ENCODE measurements at places on chromosomes 3 and 15. TPM values are rescaled to one million over a fixed set of nuclear protein-coding genes. Genes with fewer than 3 reads are reported as not detected.

GRCh38 chr15:83846847-83847246, 192.9 kb downstream of the ADAMTSL3 start:
- H3K4me1 ChIP-seq = peaks cover 3% of the 10 kb centered on the region
- no peaks in the 10 kb centered on the region for H3K27me3 ChIP-seq
- H3K27ac ChIP-seq = no peak overlapping the region
- no peaks in the 10 kb centered on the region for H3K36me3 ChIP-seq
- no peak for DNase-seq
- no peak overlapping the region for H3K4me3 ChIP-seq

DNA sequence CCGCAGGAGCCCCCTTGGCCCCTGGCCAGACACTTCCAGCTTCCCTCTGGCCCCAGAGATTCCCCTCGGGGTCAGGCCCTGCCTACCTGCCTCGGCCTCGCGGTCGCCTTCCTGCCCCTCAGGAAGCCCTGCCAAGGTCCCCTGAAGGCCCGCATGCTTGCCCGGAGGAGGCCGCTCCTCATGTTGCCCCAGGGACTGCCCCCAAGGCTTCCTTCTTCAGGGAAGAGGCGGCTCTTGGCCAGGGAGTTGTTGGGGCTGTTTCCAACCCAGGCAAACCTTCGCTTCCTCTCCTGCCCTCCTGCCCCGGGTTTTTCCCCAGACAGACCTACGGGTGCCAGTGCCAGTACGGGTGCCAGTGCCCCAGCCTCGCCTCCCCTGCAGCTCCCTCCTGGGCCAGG, 13.5 kb upstream of the MUC4 start:
- H3K4me3 ChIP-seq = no peak overlapping the region
- no peak overlapping the region for H3K27ac ChIP-seq
- no peak for DNase-seq
- H3K36me3 ChIP-seq = no peaks in the 10 kb centered on the region
- no peaks in the 10 kb centered on the region for H3K27me3 ChIP-seq
- no peaks in the 10 kb centered on the region for H3K4me1 ChIP-seq

GRCh38 chr15:25600751-25601150, 161.9 kb upstream of the UBE3A start:
- H3K27ac ChIP-seq = no peak overlapping the region
- no peak overlapping the region for H3K4me3 ChIP-seq
- H3K27me3 ChIP-seq = no peaks in the 10 kb centered on the region
- DNase-seq = no peak
- H3K4me1 ChIP-seq = no peaks in the 10 kb centered on the region
- no peaks in the 10 kb centered on the region for H3K36me3 ChIP-seq

GRCh38 chr15:63991706-63992105, 54.6 kb downstream of the DAPK2 start:
- no peaks in the 10 kb centered on the region for H3K36me3 ChIP-seq
- H3K4me1 ChIP-seq = peaks cover 43% of the 10 kb centered on the region
- no peaks in the 10 kb centered on the region for H3K27me3 ChIP-seq
- no peak overlapping the region for H3K4me3 ChIP-seq
- H3K27ac ChIP-seq = peak overlapping the region; percentile 60
- DNase-seq = no peak

DNA sequence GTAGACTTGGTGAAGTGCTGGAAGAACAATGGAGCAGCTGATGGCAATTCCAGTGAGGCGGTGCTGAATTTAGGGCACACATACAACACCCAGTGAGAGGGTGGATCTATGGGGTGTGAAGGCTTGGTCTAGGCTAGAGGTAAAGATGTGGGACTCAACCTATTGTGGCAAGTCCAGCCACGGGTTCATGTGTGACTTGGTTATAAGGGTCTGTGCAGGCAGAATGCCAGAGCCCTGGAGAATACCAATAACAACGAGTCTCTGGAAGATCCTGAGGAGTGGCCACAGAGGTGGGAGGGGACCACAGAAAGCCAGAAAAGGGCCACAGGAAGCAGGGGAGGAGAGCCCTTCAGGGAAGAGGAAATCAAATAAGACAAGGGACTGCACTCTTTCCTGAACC, 55.0 kb downstream of the VGLL4 start:
- H3K4me3 ChIP-seq = no peak overlapping the region
- H3K36me3 ChIP-seq = peaks cover 10% of the 10 kb centered on the region
- H3K27me3 ChIP-seq = no peaks in the 10 kb centered on the region
- no peak for DNase-seq

GRCh38 chr3:101995371-101996046, 146.2 kb downstream of the NFKBIZ start:
- H3K27ac ChIP-seq = no peak overlapping the region
- no peaks in the 10 kb centered on the region for H3K27me3 ChIP-seq
- H3K4me1 ChIP-seq = no peaks in the 10 kb centered on the region
- H3K4me3 ChIP-seq = no peak overlapping the region
- no peak for DNase-seq

DNA sequence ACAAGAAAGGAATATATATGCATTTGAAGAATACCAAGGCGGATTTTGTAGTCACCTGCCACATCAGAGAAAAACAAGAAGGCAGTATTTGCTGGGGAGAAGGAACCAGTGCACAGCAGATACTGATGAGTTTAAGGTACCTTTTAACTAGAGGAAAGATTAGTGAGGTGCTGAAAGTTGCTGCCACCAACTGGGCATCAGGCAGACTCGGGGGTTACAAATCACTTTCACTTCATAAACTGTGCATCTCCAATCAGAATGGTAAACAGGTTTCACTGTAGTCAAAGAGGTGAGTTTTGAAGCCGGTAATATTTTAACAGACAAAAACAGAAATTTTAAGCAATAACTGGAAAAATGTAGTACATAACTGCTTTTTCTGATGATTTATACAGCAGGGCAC, 4.1 kb downstream of the FBN1 start:
- H3K27me3 ChIP-seq = peaks cover 12% of the 10 kb centered on the region
- no peak overlapping the region for H3K27ac ChIP-seq
- H3K36me3 ChIP-seq = no peaks in the 10 kb centered on the region
- H3K4me3 ChIP-seq = no peak overlapping the region

DNA sequence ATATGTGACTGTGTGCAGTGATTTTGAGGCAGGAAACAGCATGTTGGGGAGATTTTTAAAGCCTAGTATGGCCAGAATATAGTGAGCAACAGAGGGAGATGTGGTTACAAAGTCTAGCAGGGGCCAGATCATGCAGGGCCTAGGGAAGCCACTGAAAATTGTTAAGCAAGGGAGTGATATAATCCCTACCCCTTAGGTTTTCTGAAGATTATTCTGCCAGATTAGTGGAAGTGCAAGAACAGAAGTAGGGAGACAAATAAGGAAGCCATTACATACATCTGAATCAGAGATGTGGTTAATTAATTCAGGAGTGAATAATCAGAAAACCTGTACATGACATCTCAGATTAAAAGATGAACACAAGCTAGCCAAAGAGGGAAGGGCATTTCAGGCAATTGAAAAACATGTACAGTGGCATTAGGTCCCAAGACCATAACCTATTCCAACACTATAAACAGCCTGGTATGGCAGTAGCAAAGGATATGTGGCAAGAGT, 54.8 kb downstream of the MSL2 start:
- no peak for DNase-seq
- H3K36me3 ChIP-seq = no peaks in the 10 kb centered on the region
- no peaks in the 10 kb centered on the region for H3K27me3 ChIP-seq
- H3K27ac ChIP-seq = no peak overlapping the region
- no peak overlapping the region for H3K4me3 ChIP-seq

GRCh38 chr3:54999159-54999558, 71.3 kb upstream of the LRTM1 start:
- no peaks in the 10 kb centered on the region for H3K27me3 ChIP-seq
- no peak for DNase-seq
- H3K4me3 ChIP-seq = no peak overlapping the region

Gene FAM219B
- 69.3 TPM for total RNA-seq

Gene ASB14
- total RNA-seq = not detected

Gene MB21D2
- total RNA-seq = 2.0 TPM

Gene CFAP100
- total RNA-seq = not detected

Gene WNT7A
- total RNA-seq = 6.3 TPM

Gene LINGO1
- total RNA-seq = 5.5 TPM

Gene C3orf38
- total RNA-seq = 37.5 TPM

Gene NDN
- 24.2 TPM for total RNA-seq

Measured in spleen (tissue), 13 donors.